AG04450 (cell line): ENCODE measurements at places on chromosomes 16 and 17.

DNA sequence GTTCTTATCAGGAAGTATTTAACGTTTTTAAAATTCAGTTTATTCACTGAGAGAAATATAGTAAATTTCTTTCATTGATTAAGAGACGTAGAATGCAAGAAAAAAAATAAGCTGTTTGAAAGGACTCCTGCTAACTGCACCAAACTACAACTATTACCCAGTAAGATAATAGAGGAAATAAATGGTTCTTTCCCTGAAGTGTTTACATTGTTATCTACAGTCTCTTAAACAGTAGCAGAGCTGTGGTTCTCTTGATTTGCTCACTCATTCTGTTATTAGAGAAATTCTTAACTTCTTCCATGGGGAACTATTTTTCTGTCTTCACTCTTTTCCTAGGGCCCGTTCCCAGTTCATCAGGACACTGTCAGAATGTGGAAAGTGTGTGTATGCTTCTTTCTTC lies 973.0 kb downstream of the KCNJ2 start:
- no peak for DNase-seq

- no peak for DNase-seq
These were observed 57.3 kb downstream of the MGAT5B start for GRCh38 chr17:76925441-76925891.

GRCh38 chr17:74778960-74779359 lies 2.8 kb upstream of the NAT9 start:
- DNase-seq = no peak

DNA sequence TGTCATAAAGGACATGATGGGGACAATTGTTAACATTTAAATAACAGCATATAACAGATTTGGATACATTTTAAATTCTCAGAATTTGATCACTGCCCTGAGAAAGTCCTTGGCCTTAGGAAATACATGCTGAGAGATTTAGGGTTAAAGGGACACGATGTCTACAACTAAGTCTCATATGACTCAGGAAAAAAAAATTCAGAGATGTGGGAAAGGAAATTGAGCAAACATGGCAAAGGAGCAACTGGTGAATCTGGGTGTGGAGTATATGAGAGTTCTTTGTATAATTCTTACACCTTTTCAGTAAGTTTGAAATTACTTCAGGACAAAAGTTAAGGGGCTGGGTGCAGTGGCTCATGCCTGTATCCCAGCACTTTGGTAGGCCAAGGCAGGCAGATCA lies 18.2 kb downstream of the MPP3 start:
- no peak for DNase-seq
